ENCODE measurements at places on chromosomes 5 and 9.

- DNase-seq, result no peak
Observed at GRCh38 chr5:109701252-109701651, 11.5 kb downstream of the MAN2A1 start.

- no peak for DNase-seq
Observed at GRCh38 chr9:16312116-16312515, 558.4 kb downstream of the BNC2 start.

GRCh38 chr5:43121913-43122484 lies 1.3 kb downstream of the ZNF131 start:
- peak; percentile 43 for DNase-seq

DNA sequence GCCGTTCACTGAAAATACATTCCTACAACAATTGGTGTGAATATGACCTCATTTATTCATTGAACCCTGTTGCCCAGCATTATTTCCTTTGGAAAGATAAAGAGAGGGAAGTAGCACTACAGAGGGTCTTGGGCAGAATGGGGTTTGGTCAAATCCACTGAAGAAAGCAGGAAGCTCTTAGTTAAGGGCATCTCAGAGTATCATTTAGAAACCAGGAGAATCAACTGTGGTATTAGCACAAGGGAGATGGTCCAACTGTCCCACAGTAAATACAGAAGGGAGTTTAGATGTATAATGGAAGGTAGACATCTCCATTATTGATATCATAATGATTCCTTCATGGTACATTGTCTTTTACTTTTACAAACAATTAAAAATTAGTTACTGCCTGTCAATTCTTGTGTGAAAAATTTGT lies 47.1 kb downstream of the LIX1 start:
- no peak for DNase-seq

Measured in T47D (cell line).